ENCODE measurements at places on chromosomes 6 and 20.

DNA sequence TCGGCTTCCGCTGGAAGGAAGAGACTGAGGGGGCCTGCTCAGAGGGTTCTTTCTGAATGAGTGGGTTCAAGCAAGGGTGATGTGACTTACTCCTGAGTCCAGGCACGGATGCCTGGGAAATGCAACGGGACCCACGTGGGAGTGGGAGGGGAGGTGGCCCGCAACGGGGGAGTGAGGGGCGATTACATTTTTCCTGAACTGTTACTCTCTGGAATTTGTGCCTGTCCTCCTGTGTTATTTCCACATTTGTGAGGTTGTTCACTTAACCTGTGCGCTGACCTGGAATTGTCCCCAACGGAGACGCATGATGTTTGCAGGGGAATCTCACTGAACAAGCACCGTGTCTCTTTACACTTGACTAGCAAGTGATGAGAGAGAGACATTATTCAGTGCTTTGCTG lies 209.4 kb downstream of the CDH4 start:
- DNase-seq, result no peak

- DNase-seq, result no peak
Observed at GRCh38 chr6:139497345-139497961, 123.0 kb upstream of the CITED2 start.

DNA sequence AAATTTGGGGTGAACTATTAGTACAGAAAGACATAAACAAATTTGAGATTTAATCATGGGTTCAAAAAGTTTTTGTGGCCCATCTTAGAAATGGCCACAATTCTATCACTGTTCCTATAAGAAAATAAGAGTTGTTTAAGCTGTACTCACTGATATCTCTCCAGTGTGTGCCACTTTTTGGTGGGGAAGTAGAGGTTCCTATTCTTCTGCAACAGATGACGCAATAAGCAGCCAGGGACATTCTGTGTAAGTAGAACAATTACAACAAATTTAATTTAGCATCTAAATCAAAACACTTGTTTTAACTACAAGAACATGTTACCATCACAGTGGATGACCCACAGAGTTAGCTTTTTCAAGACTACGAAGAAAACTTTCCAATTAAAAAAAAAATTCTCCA lies 9.9 kb downstream of the SERAC1 start:
- no peak for DNase-seq

GRCh38 chr20:1576641-1577040 lies 19.1 kb upstream of the SIRPD start:
- no peak for DNase-seq

DNA sequence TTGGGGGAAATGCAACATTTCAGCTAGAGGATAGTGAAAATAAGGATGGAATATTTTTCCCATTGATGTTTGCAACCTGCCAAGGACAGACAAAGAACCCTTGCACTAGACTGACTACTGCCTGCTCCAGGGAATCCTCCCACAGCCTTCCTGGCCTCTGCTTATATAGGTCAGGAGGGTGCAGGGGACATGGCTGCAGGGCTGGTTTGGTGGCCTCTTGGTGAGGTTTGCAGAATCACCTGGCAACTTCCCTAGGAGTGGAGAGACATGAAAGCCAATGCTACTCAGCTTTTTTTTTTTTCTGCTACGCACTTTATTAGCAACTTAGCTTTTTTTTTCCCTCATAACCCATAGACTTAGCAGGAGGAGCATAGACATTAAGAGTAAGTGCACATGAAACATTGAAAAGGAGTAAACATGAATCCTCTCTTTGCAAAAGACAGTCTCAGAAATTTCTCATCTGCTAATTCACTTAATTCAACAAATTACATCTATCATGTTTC lies 39.8 kb upstream of the CDYL start:
- DNase-seq, result no peak

- DNase-seq, result peak; percentile 28
Observed at GRCh38 chr6:41424370-41425058, 89.1 kb downstream of the NCR2 start.

GRCh38 chr6:15166121-15166520 lies 79.7 kb upstream of the JARID2 start:
- DNase-seq, result no peak

DNA sequence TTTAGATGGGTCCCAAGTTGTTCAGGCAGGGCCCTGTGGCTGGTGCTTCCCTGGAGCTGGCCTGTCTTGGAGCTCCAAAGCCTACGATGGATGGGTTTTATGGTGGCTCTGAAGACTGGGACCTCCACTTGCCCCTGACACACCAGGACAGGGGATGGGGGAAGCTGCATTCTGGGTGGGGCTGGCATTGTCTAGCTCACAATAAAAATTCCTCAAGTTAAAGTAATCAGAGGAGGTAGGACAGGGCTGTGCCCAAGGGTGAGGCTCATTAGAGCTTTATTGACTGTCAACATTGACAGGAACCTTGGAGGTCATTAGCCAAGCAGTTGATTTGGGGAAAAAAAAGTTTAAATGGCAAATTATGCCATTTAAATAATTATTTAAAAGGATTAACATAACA lies 35.7 kb downstream of the TFAP2C start:
- no peak for DNase-seq

- no peak for DNase-seq
Observed at GRCh38 chr6:127894051-127894450, 6.8 kb downstream of the THEMIS start.

GRCh38 chr6:99589290-99589672 lies 17.4 kb upstream of the PRDM13 start:
- DNase-seq, result no peak

- no peak for DNase-seq
Observed at GRCh38 chr6:31352683-31353383, 4.1 kb downstream of the HLA-B start.

Data from skeletal muscle cell (primary cell).